ENCODE measurements at places on chromosomes 16 and 17. TPM values are rescaled to one million over a fixed set of nuclear protein-coding genes. Genes with fewer than 3 reads are reported as not detected.

GRCh38 chr16:88303890-88304819 lies 78.6 kb upstream of the ZNF469 start:
- H3K36me3 ChIP-seq: no peaks in the 10 kb centered on the region
- peaks cover 57% of the 10 kb centered on the region for H3K4me1 ChIP-seq
- DNase-seq: peak; percentile 95

- DNase-seq: no peak
- H3K4me3 ChIP-seq: no peak overlapping the region
- no peaks in the 10 kb centered on the region for H3K27me3 ChIP-seq
- no peaks in the 10 kb centered on the region for H3K36me3 ChIP-seq
- peaks cover 43% of the 10 kb centered on the region for H3K4me1 ChIP-seq
Observed at GRCh38 chr16:24996301-24996700, 18.9 kb downstream of the ARHGAP17 start.

DNA sequence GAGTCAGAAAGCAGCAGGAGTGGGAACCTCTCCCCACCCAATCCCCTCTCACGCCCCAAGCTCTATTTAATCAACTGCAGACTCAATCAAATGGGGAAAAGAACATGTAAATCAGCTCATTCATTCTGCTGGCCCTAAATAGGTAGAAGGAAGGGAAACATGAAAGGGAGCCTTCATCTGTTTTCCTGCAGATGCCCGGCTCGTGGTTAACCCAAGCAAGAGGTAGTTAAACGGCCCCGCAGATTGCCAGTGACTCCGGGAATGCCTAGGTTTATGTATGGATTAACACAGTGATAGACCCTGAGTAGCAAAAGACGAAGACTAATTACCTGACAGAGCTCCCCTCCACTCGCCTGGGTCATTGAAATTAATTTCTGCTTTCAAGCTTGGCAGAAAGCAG lies 542.0 kb downstream of the WWOX start:
- no peak overlapping the region for H3K4me3 ChIP-seq
- no peaks in the 10 kb centered on the region for H3K27me3 ChIP-seq
- no peaks in the 10 kb centered on the region for H3K36me3 ChIP-seq
- H3K27ac ChIP-seq: no peak overlapping the region
- H3K4me1 ChIP-seq: no peaks in the 10 kb centered on the region

GRCh38 chr17:29778956-29779811 lies 150.8 kb downstream of the SSH2 start:
- no peaks in the 10 kb centered on the region for H3K27me3 ChIP-seq
- no peak overlapping the region for H3K27ac ChIP-seq
- DNase-seq: peak; percentile 75
- no peak overlapping the region for H3K4me3 ChIP-seq

DNA sequence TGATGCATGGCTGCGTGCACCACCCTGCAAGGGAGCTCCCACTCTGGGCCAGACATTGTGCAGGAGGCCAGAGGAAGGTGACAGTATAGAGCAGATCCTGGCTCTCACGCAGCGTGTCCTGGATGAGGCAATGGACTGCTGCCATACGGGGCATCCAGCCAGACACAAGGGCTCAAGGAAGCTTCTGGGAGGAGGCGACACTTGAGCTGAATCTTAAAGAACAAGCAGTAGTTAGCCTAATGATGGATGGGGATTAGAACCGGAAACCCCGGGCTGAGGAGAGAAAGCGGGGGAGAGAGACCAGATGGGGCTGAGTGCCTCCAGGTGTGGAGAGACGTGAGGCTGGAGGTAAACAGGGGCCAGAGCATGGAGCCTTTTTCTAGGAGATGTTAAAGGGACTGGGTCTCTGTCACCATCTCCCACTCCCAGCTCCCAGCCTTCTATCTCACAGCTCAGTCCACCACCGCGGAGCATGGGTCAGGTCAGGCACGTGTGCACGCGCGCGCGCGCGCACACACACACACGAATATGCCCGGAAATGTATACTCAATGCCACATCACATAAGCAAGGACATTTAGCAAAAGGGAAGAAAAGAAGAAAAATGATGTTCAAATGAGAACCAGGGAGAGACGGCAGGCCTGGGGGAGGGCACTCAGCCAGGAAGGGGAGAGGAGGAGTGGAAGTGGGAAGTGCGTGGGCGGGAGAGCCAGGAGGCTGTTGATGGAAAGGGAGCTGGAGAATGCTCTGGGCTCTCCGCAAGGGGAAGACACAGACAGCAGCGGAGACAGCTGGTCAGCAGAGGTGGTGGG lies 46.3 kb downstream of the CCDC42 start:
- no peak overlapping the region for H3K27ac ChIP-seq
- H3K4me3 ChIP-seq: peak overlapping the region; percentile 56
- peak; percentile 77 for DNase-seq
- H3K36me3 ChIP-seq: no peaks in the 10 kb centered on the region

GRCh38 chr16:71430744-71431143 lies 11.1 kb downstream of the TLE7 start:
- no peaks in the 10 kb centered on the region for H3K36me3 ChIP-seq
- no peak overlapping the region for H3K27ac ChIP-seq
- no peaks in the 10 kb centered on the region for H3K4me1 ChIP-seq
- 0 out of 2 replicates have a peak, but pooled peaks cover 6% of the 10 kb centered on the region for H3K27me3 ChIP-seq
- no peak for DNase-seq
- H3K4me3 ChIP-seq: no peak overlapping the region

GRCh38 chr17:48626245-48627117 lies at the start of gene HOXB9:
Gene HOXB9 (minus strand): TSS chr17:48626358. CDS start chr17:48626269, 89 bp downstream.
- peak within 1 kb of the TSS; percentile 41 for H3K4me3 ChIP-seq
- H3K36me3 ChIP-seq: no peaks in the 10 kb centered on the region
- DNase-seq: peak; percentile 51
- peaks cover 98% of the 10 kb centered on the region for H3K27me3 ChIP-seq
- no peak within 1 kb of the TSS for H3K27ac ChIP-seq

GRCh38 chr16:57677622-57678369 lies 9.7 kb downstream of the ADGRG3 start:
- no peak overlapping the region for H3K4me3 ChIP-seq
- peaks cover 14% of the 10 kb centered on the region for H3K27me3 ChIP-seq
- no peaks in the 10 kb centered on the region for H3K4me1 ChIP-seq

- H3K4me3 ChIP-seq: peak overlapping the region; percentile 94
- peak overlapping the region; percentile 70 for H3K27ac ChIP-seq
- peaks cover 26% of the 10 kb centered on the region for H3K4me1 ChIP-seq
- peak; percentile 85 for DNase-seq
- peaks cover 13% of the 10 kb centered on the region for H3K36me3 ChIP-seq
Observed at GRCh38 chr17:72121164-72122009, 567 bp downstream of the SOX9 start.

DNA sequence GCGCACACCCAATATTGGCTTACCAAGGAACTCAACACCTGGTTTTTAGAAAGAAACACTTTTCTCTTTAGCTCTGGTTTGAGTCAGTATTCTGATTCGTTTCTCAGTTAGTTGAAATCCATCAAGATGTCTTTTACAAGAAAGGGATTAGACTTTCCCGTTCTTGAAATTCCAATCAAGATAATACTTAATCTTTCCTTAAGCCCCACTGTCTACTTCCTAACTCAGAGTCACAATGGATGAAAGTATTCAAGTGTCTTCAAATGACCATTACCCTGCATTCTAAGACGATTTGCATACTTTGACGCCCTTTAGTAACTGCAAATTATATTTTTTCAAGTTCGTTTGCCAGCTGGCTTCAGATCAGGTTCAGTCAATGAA lies 189.8 kb downstream of the USP22 start:
- peaks cover 6% of the 10 kb centered on the region for H3K27me3 ChIP-seq
- no peak overlapping the region for H3K27ac ChIP-seq
- no peaks in the 10 kb centered on the region for H3K36me3 ChIP-seq
- no peak overlapping the region for H3K4me3 ChIP-seq
- H3K4me1 ChIP-seq: no peaks in the 10 kb centered on the region

GRCh38 chr17:76063875-76064546 lies 8.3 kb downstream of the SRP68 start:
- no peak overlapping the region for H3K27ac ChIP-seq
- no peak overlapping the region for H3K4me3 ChIP-seq
- no peaks in the 10 kb centered on the region for H3K4me1 ChIP-seq
- peaks cover 71% of the 10 kb centered on the region for H3K36me3 ChIP-seq

GRCh38 chr17:61822326-61823285 lies 40.7 kb downstream of the BRIP1 start:
- no peak for DNase-seq
- H3K4me1 ChIP-seq: no peaks in the 10 kb centered on the region
- H3K4me3 ChIP-seq: no peak overlapping the region
- no peaks in the 10 kb centered on the region for H3K36me3 ChIP-seq

DNA sequence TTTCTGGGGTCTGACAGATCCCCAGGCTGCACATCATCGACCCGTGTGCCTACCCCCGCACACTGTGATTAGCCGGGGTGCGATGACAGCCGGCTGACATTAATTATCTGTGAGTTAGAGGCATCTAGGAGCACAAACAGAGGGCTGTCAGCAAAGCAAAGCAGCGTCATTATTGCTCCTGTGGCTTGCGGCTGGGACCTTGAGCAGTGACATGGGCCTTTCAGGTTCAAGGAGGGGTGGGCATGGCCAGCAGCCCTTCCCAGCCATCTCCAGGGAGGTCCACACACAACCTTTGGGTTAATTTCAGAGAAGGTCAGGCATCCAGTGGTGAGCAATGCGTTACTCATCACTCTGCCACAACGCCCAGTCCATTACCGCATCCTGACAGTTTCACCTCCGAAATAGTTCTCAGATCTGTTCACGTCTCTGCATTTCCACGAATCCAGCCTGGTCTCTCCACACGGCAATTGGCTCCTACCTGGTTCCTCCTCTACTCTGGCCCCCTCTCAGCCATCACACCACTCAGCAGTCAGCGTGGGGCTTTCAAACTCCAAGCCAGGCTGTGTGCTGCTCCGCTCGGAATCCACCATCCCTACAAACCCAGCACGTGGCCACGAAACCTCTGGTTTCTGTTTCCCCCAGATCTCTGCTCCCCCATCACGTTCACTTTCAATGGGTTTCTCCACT lies 249.7 kb upstream of the C16orf82 start:
- H3K27me3 ChIP-seq: no peaks in the 10 kb centered on the region
- H3K4me3 ChIP-seq: peak overlapping the region; percentile 59
- peaks cover 19% of the 10 kb centered on the region for H3K4me1 ChIP-seq
- H3K27ac ChIP-seq: peak overlapping the region; percentile 76

DNA sequence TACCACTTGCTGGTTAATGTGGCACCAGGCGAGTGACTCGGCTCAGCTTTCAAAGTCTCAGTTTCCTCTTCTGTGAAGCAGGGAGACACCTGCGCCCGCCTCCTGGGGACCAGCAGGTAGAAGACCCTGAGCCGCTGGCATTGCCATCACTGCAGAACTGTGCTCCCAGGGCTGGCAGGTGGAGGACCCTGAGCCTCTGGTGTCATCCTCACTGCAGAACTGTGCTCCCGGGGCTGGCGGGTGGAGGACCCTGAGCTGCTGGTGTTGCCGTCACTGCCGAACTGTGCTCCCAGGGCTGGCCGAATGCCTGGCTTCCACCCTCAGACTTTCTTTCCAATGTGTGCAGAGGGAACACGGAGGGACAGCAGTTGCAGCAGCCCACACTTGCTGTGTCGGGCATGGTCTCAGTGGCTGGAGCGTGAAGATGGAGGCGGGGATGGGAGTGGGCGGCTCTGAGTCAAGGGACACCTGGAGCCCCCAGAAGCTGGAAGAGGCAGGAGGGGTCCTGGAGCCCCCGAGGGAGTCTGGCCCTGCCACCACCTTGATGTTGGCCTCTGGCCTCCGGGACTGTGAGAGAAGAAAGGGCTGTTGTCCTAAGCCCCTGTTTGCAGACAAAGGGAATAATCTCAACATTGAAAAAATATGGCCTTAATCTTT lies 75.8 kb upstream of the METTL9 start:
- DNase-seq: peak; percentile 0
- H3K27me3 ChIP-seq: no peaks in the 10 kb centered on the region
- H3K4me1 ChIP-seq: peaks cover 18% of the 10 kb centered on the region
- H3K27ac ChIP-seq: no peak overlapping the region

DNA sequence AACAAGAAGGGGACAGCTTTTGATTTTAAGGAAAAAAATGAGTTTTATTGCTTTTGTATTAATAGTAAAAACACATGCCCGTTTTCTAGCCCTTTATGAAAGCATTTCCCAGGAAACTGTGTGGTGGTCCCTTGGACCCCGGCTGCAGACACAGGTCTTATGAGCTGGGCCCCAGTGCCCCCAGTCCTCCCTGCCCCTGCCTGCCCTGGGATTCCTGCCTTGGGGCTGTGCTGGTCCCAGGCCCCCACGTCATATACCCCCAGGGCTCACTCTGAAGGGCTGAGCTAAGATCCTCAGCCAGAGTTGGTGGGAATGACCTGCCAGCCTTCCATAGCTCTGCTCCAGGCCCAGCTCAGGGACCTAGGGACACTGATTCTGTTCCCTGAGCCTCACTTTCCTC lies 30.8 kb downstream of the GINS2 start:
- no peak for DNase-seq
- peaks cover 9% of the 10 kb centered on the region for H3K36me3 ChIP-seq
- no peak overlapping the region for H3K27ac ChIP-seq
- H3K4me3 ChIP-seq: no peak overlapping the region
- H3K27me3 ChIP-seq: no peaks in the 10 kb centered on the region

- no peaks in the 10 kb centered on the region for H3K4me1 ChIP-seq
- peaks cover 4% of the 10 kb centered on the region for H3K27me3 ChIP-seq
- H3K4me3 ChIP-seq: no peak overlapping the region
- H3K27ac ChIP-seq: no peak overlapping the region
- H3K36me3 ChIP-seq: no peaks in the 10 kb centered on the region
- DNase-seq: no peak
Observed at GRCh38 chr17:34110315-34110714, 144.8 kb upstream of the CCL2 start.

PRKCB gene
- not detected for total RNA-seq

SPAG5 gene
- total RNA-seq: 14.0 TPM

METTL9 gene
- 326 TPM for total RNA-seq

All from GM23248 (cell line).